ENCODE measurements at places on chromosomes 4 and X.

DNA sequence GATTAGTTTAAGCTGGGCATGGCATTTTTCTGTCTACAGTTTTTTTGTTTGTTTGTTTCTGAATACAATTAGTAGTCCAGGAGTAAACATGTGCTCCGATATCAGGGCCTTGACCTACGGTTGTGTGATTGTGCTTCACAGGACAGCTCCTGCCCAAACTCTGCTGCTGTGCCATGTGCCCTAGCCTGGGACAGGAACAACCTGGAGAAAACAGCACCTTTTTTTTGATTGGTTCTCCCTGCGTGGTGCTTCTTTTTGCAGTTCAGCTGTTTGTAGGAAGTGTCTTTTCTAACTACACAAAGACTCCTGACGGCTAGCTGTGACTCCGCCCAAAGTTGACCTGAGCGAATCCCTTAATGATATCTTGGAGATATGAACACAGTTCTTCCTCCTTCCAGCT lies 158.8 kb downstream of the ATP10D start:
- no peak for DNase-seq

DNA sequence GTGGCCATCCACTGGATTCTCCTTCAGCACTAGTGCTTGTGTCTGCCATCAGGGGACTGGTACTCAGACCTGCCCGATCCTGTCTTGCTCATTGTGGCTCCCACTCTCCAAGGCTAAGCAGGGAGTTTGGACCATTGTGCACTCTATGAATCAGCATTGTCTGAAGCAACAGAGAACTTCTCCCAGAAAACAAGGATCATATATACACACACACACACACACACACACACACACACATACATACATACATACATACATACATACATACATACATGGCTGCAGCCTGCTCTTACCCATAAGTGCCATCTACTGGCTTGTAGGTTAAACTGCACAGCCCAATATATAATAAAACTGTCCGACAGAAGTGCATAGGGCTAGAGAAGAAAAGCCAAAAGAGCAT lies 345.3 kb upstream of the LCORL start:
- DNase-seq, result no peak

DNA sequence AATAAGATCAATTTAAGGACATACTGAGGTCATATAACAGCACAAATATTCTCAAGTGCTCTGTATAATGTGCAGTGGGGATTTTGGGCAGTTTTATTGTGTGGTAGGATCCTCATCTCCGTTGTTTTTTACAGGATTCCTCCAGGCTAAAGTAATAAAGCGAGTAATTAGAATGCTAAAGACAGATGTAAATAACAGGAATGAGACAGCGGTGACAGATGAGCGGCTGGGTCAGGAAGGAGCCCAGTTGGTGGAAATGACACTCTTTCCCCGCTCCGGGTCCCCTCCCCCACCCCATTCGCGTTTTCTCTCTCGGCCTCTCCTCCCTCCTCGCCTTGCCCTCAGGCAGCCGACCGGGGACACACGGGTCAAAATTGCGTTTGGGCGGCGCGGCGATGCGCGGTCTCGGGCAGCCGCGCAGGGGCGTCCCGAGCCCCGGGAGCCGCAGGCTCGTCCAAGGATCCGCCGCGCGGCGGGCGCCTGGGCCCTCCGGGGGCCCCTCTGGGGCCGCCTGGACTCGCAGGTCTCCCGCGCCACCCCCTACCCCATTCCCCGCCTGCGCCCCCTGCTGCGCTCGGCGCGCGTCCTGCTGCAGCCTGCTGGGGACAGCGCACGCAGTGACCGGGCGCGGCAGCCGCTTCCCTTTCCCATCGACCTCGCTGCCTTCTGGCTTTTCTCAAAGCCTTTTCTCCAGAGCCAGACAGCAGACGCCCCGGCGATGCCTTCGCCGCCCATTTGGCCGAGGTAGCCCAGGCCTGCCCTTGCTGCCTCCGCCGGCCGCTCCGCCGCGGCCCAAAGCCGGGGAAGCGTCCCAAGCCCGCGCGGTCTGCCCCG lies 16.2 kb downstream of the POU4F2 start:
- no peak for DNase-seq

GRCh38 chr4:3285558-3286334 lies 7.1 kb upstream of the RGS12 start:
- DNase-seq, result no peak

- DNase-seq, result no peak
These were observed 5.2 kb upstream of the PCDH10 start for GRCh38 chr4:133143775-133144430.

DNA sequence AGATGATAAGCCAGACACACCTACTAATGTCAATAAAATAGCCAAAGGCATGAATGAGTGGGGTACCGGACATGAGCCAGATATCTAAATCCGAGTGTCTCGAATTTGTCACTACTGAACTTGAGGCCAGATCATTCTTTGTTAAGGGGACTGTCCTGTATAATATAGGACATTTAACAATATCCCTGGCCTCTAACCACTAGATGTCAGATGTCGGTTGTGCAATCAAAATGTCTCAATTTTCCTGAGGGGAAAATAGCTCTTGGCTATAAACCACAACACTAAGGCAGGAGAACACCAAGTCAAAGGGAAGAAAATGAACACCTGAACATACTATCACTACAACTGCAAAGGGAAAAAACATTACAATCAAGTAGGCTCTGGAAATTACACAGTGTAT lies 154.5 kb downstream of the GPM6A start:
- DNase-seq, result no peak

DNA sequence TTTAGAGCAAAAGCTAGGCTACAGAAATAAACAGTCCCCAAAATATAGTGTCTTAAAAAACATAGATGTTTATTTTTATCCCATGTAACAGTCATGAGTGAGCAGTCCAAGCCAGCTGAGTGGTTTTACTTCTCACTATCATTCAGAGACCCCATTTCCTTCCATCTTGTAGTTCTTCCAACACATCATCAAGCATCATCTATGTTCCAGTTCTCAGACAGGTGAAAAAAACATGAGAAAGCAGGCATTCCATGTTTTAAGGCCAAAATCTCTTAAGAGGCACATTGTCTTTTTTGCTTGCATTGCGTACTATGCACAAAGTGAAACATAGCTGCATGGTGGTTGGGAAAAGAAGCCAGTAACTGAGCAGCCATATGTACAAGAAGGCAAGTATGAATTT lies 128.6 kb downstream of the ATOH1 start:
- no peak for DNase-seq

GRCh38 chr4:146525754-146526153 lies 4.0 kb upstream of the SLC10A7 start:
- DNase-seq, result no peak

DNA sequence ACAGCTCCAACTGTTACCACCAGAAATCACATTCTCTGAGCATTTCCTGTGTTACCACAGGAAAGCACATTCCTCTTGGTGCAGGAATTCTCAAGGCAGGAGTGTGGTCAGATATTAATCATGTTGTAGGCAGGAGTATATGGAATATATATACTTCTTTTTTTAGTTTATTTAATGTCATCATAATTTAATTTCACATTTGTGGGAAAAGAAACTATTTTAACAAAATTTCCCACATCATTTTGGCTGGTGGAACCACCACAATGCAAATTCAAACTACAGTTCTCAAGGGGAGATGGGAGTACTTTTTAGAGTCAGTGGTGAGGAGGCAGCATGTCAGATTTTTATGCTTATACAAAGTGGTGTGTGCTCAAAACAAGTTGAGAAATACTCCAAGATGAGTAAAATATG lies 139.0 kb downstream of the ATP10D start:
- DNase-seq, result no peak

DNA sequence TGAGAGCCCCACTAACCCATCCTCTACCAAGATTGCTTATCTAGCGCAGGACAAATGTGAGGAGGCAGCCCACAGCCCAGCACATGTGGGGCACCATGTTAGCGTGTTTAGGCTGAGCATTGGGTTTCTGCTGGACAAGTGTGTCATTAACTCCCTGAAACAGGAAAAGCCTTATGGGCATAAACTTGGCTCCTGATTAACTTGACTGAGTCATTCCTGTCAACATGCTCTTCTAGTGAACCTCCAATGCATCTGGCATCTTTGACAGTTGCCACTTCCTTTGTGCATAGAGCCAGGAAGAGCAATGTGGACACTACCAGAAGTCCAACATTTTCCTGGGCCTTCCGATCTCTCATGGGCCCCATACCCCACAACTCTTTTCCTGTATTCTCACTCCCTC lies 2.5 kb downstream of the SPIN2A start:
- DNase-seq, result no peak

Measured in GM20000 (cell line).